ENCODE measurements at places on chromosomes 3 and 15. TPM values are rescaled to one million over a fixed set of nuclear protein-coding genes. Genes with fewer than 3 reads are reported as not detected.

- DNase-seq, result no peak
Observed at GRCh38 chr3:102715030-102715697, 280.3 kb downstream of the ZPLD1 start.

Gene MYEF2
- 13.5 TPM for total RNA-seq

DNA sequence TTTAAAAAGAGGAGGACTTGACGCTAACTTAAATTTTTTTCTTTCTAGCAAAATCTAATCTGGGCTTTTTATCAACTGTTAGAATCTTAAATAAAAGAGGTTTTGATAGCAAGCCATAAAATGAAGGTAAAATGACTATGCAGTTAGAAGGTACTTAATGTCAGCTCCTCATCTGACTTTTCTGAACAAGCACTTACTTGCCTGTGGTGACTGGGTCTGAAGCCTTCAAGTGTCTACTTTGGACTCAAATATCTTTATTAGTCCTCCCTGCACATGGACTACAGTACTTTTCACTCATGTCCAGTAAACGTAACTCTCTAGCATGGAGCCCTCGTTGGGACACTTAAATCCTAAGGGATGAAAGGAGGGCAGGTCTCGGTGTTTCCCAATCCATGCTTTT is 135.9 kb downstream of the P2RY1 start:
- DNase-seq, result no peak

Gene UTS2B
- not detected for total RNA-seq

- DNase-seq, result no peak
Observed at GRCh38 chr3:86257955-86258641, 732.9 kb downstream of the VGLL3 start.

DNA sequence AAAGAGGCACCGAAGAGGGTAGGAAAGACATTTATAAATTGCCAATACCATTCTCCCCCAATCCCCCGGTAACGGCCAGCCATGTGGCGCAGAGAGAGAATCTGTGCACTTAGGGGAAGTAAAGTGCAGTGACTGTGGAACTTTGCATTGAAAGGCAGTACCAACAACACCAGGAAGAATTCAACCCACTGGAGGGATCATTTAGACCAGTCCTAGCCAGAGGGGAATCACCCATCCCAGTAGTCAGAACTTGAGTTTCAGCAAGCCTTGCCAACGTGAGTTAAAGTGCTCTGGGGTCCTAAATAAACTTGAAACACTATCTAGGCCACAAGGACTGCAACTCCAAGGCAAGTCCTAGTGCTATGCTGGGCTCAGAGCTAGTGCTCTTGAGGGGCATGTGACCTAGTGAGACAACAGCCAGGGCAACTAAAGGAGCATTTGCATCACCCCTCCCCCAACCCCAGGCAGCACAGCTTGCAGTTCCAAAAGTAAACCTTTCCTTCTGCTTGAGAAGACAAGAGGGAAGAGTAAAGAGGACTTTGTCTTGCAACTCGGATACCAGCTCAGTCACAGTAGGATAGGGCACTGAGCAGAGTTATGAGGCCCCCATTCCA is 15.0 kb downstream of the CEP70 start:
- no peak for DNase-seq

GRCh38 chr3:71578054-71578751 is 5.3 kb downstream of the FOXP1 start:
- DNase-seq, result no peak

GRCh38 chr3:98540346-98540745 is 8.6 kb downstream of the GPR15 start:
- no peak for DNase-seq

Gene BLM
- 23.5 TPM for total RNA-seq

Gene CA12
- total RNA-seq, result 5.0 TPM

DNA sequence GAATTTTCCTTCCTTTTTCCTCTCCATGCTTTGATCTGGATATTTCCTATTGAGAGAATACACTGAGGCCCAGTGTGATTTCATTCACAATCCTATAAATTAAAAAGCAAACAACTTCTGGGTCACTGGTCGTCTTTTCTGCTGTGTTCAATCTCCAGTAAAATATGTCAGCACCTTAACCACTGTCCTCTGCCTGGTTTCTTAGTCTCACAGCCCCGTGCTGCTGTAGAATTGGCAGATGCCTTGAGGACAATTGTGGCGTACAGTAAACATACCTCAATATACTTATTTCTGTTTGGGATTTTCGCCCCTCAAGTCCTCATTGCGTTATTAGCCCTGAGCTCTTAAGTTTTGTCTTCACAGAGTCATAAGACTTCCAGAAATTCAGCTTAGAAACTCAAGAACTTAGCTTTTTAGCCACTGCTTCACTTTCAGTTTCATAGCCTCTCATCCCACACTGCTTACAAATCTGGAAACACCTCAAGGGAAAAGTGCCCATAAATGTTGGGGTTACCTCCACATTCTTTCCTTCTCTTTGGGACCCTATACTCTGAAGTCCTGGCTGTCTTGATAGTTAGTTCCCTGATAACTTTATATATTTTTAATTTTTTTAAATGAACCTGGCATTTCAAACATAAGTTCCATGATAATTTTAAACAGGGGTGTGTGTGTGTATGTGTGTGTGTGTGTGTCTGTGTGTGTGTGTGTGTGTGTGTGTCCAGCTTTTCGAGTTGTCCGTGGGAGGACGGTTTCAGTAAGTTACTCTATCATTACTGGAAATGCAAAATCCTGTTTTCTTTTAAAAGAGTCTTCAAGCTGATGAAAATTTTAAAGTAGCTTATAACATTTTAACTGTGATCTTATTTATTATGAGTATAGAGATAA is 238.4 kb upstream of the CTDSPL start:
- no peak for DNase-seq

DNA sequence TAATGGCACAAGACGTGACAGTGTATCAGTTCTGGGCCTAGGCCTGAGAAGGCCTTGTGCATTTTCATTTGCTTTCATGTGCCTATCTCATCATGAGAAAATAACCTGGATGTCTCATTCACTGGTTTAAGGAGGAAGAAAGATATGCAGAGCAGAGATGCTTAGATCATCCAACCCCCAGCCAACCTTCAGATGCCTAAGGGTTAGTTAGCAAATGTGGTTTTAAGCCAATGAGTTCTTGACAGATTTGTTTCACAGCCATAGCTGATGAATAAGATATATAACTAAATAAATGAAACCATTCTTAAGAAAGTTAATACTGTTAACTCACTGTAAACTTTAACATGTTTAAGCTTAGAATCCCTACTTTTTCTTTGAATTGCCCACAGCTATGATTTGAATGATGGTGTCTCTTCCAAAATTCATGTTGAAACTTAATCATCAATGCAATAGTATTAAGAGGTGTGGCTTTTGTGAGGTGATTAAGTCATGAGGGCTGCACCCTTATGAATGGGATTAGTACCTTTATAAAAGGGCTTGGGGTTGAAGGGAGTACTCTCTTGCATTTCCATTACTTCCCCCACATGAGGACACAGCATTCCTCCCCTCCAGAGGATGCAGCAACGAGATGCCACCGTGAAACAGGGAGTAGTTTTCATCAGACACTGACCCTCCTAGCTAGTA is 324.6 kb upstream of the TBC1D5 start:
- DNase-seq, result no peak

- DNase-seq, result no peak
Observed at GRCh38 chr15:89675606-89676005, 3.6 kb downstream of the PLIN1 start.

DNA sequence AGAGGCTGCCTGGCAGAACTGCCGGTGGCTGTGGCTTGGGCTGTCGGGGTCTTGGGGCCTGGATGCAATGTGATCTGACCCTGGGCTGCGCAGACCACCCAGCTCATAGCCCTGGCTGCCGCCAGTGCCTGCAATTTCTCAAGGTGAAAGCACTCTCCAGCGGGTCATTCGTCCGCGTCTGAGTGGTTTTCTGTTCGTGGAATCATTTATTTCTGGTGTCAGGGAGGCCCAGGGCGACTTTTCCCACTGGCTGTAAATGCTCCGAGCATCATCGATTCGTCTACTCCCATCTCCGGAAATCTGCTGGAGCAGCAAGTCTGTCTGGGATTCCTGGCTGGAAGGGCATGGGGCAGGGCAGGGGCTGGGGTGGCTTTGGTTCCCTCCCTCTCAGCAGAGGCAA is 40.6 kb upstream of the ADPGK start:
- DNase-seq, result no peak

Gene SPSB4
- total RNA-seq, result 2.4 TPM

GRCh38 chr3:66952357-66952756 is 45.8 kb upstream of the KBTBD8 start:
- no peak for DNase-seq

- DNase-seq, result no peak
Observed at GRCh38 chr3:39513791-39514369, 46.4 kb downstream of the MOBP start.

Gene GOLGA6L9
- total RNA-seq, result 2.0 TPM

Gene WWTR1
- total RNA-seq, result 34.3 TPM

- no peak for DNase-seq
Observed at GRCh38 chr15:100502651-100503050, 26.1 kb downstream of the CERS3 start.

DNA sequence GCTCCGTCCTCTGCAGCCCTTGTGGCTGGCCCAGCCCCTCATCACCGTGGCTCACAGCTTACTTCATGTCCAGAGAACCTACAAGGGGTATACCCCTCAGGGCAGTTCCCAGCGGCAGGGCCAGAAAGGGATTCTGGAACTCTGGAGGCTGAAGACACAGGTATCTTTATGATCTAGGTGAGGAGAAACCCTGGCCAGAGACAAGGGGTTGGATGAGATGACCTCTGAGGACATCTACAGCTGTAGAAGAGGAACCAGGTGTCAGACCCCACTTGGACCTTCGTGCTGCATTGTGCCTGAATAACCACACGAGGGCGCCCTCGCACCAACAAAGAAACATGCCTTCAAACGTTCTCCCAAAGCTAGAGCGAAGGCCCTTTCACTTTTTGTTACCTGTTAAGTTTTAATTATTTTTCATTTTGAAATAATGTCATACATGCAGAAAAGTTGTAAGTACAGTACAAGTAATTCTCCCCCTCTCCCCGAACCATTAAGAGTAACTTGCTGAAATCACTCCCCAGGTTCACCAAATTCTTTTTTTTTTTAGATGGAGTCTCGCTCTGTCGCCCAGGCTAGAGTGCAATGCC is 118.7 kb upstream of the SMAD3 start:
- peak; percentile 83 for DNase-seq

Gene ARNT2
- 8.0 TPM for total RNA-seq
